Psoas muscle (tissue), 8 donors: ENCODE measurements at places on chromosomes 6 and 20. TPM values are rescaled to one million over a fixed set of nuclear protein-coding genes. Genes with fewer than 3 reads are reported as not detected.

The SIM1 gene
- total RNA-seq = 1.2 TPM

DNA sequence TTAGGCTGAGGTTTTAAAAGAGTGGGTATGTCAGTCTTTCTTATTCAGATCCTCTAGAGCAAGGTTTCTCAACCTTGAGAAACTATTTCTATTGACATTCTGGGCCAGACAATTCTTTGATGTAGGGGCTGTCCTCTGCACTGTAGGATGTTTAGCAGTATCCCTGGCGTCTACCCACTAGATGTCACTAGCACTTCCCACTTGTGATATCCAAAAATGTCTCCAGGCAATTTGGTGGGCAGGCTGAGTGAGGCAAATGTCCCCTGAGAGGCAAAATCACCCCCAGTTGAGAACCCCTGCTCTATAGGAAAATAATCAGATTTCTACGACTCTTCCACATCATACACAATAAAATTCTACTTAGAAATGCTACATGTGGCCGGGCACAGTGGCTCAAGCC, 7.7 kb upstream of the ZKSCAN8 start:
- no peak overlapping the region for H3K27ac ChIP-seq
- peaks cover 33% of the 10 kb centered on the region for H3K36me3 ChIP-seq
- H3K4me3 ChIP-seq = no peak overlapping the region
- no peak for DNase-seq
- no peaks in the 10 kb centered on the region for H3K27me3 ChIP-seq
- H3K4me1 ChIP-seq = peaks cover 13% of the 10 kb centered on the region

GRCh38 chr6:72316675-72317380, 305.0 kb upstream of the KCNQ5 start:
- H3K4me3 ChIP-seq = no peak overlapping the region
- H3K36me3 ChIP-seq = no peaks in the 10 kb centered on the region
- no peaks in the 10 kb centered on the region for H3K27me3 ChIP-seq

- no peak overlapping the region for H3K27ac ChIP-seq
- no peaks in the 10 kb centered on the region for H3K36me3 ChIP-seq
- H3K27me3 ChIP-seq = no peaks in the 10 kb centered on the region
- H3K4me1 ChIP-seq = no peaks in the 10 kb centered on the region
These were observed 248.1 kb upstream of the OPRM1 start for GRCh38 chr6:153790876-153791473.

GRCh38 chr6:100626721-100627120, 162.0 kb upstream of the SIM1 start:
- H3K27ac ChIP-seq = no peak overlapping the region
- H3K27me3 ChIP-seq = no peaks in the 10 kb centered on the region
- no peaks in the 10 kb centered on the region for H3K4me1 ChIP-seq
- no peak overlapping the region for H3K4me3 ChIP-seq
